ENCODE measurements at places on chromosomes 11 and 22.

- no peak for DNase-seq
These were observed 1.7 kb upstream of the EIF4ENIF1 start for GRCh38 chr22:31491218-31491962.

DNA sequence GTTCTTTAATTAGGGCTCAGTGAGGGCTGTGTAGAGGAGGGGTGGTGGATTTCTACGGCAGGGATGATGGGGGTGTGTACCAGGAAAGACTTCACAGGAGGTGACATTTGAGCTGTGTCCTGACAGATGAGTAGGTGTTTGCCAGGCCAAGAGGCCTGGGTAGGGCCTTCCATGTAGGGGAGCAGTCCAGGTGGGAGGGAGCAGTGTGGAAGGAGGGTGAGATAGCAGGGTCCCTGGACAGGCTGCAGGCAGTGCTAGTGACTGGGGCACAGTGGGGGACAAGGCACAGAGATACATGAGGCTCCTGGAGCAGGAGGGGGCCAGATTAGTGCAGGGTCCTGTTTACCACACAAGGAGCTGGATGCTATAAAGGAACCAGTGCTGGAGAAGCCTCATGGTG lies 147.9 kb upstream of the CADM1 start:
- no peak for DNase-seq

DNA sequence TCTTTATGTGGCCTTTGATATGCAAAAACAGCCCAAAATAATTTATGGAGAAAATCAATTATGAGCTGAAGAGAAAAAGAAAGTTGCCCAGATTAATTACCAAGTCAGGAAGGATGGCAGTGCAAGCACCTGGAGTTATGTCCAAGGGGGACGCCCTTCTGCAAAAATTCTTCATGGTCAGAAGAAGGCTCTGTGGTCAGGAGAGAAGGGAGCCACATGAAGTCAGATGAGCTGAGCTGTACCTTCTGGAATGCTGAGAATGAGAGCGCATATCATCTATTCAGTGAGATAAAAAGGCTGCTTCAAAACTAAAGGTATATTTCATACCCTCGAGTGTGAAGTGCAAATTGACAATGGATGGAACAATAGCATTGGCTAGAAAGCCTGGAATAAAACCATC lies 607.4 kb downstream of the NTM start:
- no peak for DNase-seq

DNA sequence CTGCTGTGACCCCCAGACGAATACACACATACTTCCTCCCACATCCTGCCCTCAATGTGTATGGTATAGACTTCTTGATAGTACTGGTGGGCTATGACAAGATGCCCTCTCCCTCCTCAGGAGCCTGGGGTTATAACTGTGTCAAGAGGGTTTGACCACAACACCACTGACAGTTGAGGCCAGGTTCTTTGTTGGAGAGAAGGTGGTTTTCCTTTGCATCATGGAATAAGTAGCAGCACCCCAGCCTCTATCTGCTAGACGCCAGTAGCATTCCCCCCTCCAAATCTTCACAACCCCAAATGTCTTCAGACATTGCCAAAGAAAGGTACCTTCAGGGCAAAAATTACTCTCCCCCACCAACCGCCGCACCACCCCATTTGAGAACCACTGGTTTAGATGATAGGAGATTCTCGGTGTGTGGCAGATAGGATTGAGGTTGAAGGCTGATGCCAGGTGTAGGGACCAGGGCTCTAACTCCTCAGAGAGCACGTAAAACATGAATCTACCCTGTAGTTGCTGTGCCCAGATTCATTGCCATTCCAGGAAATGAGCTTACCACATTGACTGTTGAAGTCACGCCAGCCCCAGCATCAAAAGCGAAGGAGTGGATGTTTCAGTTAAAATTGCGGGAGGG lies 5.5 kb upstream of the MYO18B start:
- DNase-seq, result no peak

DNA sequence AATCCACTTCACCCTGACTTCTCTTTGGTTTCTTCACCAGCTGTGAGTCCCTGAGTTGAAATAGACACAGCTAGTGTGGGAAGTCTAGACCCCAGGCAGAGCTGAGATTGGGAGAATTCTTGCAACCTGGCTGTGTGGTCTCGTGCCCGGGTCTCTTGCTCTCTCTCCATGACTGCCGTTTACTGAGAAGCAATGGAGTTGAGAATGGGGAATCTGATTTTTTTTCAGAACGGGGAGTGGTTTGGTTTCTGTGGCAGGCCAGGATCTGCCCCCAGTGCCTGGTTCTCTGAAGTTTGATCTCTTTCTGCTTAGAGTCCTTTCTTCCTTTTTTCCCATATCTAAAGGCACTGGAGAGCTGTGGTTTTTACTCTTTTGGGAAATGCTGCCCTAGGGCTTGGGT lies 1.5 kb downstream of the SIDT2 start:
- DNase-seq, result no peak

DNA sequence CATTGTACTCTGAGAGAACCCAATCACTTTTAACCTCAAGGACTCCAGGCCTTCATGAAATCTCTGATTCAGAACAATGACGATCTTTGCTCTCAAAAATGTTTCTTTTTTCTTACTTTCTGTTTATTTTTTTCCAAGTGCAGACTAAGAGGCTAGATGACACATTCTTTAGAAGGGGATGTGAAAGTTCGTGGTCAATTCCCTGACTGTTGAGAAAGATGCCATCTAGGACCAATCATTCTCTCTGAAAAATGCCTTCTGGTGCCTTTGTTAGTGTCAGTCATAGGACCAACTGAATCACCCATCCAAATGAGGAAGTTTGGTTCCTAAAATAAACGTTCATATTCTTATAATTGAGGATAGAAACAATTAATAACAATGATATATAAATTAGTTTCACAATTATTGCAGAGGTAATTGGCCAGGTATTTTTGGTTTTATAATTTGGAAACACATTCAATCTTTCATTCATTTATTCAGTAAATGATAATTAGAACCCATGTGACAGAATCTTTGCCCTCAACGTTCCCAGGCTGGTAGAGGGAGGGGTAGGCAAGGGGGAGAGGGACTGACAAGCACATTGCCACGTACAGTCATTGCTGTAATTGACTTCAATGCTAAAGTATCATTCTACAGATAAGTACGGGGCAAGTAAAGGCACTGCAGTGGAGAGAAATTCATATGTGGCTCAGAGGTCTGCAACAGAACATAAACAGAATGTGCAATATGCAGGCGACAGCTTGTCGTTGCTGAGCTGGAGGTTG lies 333.4 kb upstream of the MPPED2 start:
- DNase-seq, result no peak

- DNase-seq, result no peak
These were observed 123.6 kb downstream of the ADAMTS15 start for GRCh38 chr11:130571947-130572584.

- DNase-seq, result no peak
These were observed 8.8 kb downstream of the RIC8A start for GRCh38 chr11:216081-216974.

GRCh38 chr11:116379185-116379828 lies 393.5 kb downstream of the BUD13 start:
- no peak for DNase-seq

- no peak for DNase-seq
These were observed 76.3 kb upstream of the IGLL5 start for GRCh38 chr22:22811016-22812009.

DNA sequence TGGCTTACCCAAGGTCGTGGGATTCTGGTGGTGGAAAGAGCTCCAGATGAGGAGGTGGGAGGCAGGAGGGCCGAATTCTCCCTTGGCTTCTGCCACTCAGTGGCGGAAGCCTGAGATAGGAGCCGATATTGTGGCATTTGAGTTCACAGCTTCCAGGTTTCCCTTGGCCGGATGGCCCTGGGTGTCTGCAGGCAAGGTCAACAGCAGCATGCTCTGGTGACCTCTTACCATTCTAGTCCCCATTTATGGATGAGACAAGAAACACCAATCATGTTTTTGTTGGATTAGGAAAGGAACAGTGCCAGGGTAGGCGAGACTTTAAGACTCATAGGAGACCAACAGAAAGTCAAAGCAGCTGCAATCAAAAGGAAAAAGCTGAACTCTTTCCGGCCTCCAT lies 89.7 kb downstream of the GRAMD1B start:
- DNase-seq, result no peak

DNA sequence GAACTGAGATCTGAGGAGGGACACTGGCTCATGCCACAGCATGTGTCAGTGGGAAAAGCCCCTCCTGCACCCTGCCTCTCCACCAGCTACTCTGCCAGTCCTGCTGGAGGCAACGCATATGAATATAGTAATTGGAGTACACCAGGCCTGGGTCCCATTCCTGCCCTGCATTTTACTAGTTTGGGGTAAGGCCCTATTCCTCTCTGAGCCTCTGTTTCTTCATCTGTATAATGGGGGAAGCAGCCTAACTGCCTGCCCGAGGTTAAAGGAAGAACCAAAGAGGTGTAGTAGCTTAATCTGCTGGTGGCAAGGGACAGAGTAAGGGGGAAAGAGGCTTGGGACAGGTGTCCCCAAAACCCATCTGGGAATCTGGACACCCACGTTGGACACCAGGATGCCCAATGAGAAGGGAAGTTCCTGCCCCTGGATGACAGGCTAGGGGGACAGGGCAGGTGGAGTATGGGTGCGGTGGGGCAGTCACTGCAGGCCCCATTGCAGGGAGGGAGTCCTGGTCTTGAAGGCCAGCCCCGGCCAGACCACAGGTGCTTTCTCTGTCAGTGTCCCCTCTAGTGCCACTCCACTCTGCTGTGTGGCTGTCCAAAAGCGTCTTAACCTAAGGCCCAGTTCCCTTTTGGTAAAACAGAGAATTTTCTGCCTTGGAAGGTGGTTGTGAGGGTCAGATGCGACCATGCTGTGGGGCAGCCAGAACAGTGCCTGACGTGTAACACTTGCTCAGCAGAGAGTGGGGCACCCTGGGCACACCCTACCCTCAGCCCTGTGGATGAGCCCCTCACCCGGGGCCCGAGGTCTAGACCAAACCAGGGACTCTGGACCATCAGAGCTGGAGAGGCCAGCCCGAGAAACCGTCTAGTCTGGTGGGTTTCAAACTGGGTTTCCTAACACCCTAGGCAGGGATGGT lies 11.5 kb downstream of the TSKU start:
- DNase-seq, result no peak
